C1 segment of cervical spinal cord (tissue), 14 donors: ENCODE measurements at places on chromosomes 16 and 17.

GRCh38 chr16:53509906-53510703 is 7.1 kb upstream of the AKTIP start:
- peak; percentile 46 for DNase-seq

- DNase-seq, result no peak
Observed at GRCh38 chr16:11329071-11329491, 16.2 kb upstream of the RMI2 start.

- no peak for DNase-seq
Observed at GRCh38 chr17:34406226-34406625, 43.2 kb upstream of the CCL1 start.

GRCh38 chr16:57502048-57502775 is 15.9 kb upstream of the DOK4 start:
- DNase-seq, result no peak

GRCh38 chr17:74340470-74341023 is 14.5 kb downstream of the KIF19 start:
- peak; percentile 24 for DNase-seq

- no peak for DNase-seq
Observed at GRCh38 chr17:27566671-27567562, 64.1 kb upstream of the LGALS9 start.

- DNase-seq, result no peak
Observed at GRCh38 chr17:4969047-4969550, 1.5 kb upstream of the SPAG7 start.

- peak; percentile 55 for DNase-seq
Observed at GRCh38 chr17:48544349-48545021, 424 bp downstream of the HOXB2 start.

DNA sequence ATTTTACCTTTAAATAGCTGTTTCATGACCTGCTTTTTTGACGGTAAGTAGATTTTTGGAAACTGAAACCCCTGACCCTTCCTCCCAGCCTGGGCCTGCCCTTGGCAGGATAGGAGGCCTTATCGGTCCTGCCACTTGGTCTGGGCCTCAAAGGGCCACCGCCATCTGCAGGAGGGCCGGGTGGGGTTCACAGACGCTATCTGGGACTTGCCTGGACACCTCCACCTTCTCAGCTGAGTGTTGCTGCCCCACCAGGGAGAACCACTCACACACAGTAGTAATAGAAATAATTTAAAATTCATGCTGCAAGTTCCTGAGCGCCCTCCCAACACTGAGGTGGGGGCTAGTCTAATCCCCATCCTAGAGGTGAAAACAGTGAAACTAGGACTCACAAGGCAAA is 4.6 kb upstream of the NPRL3 start:
- DNase-seq, result no peak
